ENCODE measurements at places on chromosomes 1 and 21. TPM values are rescaled to one million over a fixed set of nuclear protein-coding genes. Genes with fewer than 3 reads are reported as not detected.

- H3K36me3 ChIP-seq: peaks cover 6% of the 10 kb centered on the region
- DNase-seq: peak; percentile 33
- H3K4me3 ChIP-seq: peak overlapping the region; percentile 93
These were observed 666 bp downstream of the PAFAH2 start for GRCh38 chr1:25996966-25997827.

DNA sequence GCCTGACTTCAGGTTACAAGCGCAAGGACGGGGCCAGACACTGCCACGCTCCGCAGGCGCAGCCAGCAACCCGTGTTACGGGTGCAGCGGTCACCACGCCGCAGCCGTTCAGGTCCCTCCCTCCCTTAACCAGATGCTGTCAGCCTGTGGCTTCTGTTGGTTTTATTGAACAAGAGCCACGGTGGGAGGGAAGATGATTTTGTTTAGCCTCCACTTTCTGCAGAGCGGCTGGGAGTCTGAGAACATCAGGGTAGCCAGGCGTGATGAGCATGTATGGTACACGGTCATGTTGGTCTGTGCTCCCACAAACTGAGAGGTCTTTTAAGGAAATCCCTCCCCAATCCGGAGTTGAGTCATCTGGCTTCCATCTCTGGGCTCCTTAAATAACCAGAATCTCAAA lies 18.5 kb upstream of the ADARB1 start:
- H3K4me1 ChIP-seq: no peaks in the 10 kb centered on the region
- DNase-seq: no peak
- no peak overlapping the region for H3K27ac ChIP-seq
- no peak overlapping the region for H3K4me3 ChIP-seq
- peaks cover 27% of the 10 kb centered on the region for H3K27me3 ChIP-seq

- H3K4me3 ChIP-seq: no peak overlapping the region
- DNase-seq: peak; percentile 20
- peaks cover 35% of the 10 kb centered on the region for H3K36me3 ChIP-seq
- peaks cover 86% of the 10 kb centered on the region for H3K4me1 ChIP-seq
- H3K27ac ChIP-seq: peak overlapping the region; percentile 54
- H3K27me3 ChIP-seq: no peaks in the 10 kb centered on the region
These were observed 64.5 kb downstream of the CD58 start for GRCh38 chr1:116506132-116507004.

- H3K4me1 ChIP-seq: no peaks in the 10 kb centered on the region
- no peak for DNase-seq
- H3K36me3 ChIP-seq: no peaks in the 10 kb centered on the region
- H3K27ac ChIP-seq: no peak overlapping the region
- no peak overlapping the region for H3K4me3 ChIP-seq
These were observed 24.9 kb downstream of the OLFML2B start for GRCh38 chr1:161998811-161999210.

DNA sequence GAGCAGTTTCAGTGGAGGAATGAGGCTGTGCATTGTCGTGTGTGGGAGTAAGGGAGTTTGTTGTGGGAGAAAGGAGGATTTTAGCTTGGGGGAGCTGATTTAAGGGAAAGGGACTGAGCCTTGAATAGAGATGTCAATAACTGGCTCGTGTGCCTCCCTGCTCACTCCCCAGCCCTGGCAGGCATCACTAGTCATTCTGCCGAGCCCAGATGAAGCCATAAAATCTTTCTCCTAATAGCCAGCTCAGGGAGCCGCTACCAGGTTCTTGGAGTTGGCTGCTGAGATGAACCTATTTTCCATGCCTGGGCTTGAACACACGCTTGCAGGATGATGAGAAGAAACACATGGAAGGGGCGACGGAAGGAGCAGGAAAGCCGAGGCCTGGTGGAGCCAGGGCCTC lies 65.0 kb upstream of the POU3F1 start:
- peaks cover 2% of the 10 kb centered on the region for H3K4me1 ChIP-seq
- no peak overlapping the region for H3K4me3 ChIP-seq
- no peak overlapping the region for H3K27ac ChIP-seq

- H3K27me3 ChIP-seq: peaks cover 3% of the 10 kb centered on the region
- H3K4me3 ChIP-seq: no peak overlapping the region
- no peak overlapping the region for H3K27ac ChIP-seq
- DNase-seq: no peak
These were observed 544.7 kb downstream of the NPHP4 start for GRCh38 chr1:5447503-5447960.

- peak; percentile 83 for DNase-seq
- peak overlapping the region; percentile 88 for H3K27ac ChIP-seq
These were observed 14.0 kb upstream of the DISC1 start for GRCh38 chr1:231612393-231613089.

DNA sequence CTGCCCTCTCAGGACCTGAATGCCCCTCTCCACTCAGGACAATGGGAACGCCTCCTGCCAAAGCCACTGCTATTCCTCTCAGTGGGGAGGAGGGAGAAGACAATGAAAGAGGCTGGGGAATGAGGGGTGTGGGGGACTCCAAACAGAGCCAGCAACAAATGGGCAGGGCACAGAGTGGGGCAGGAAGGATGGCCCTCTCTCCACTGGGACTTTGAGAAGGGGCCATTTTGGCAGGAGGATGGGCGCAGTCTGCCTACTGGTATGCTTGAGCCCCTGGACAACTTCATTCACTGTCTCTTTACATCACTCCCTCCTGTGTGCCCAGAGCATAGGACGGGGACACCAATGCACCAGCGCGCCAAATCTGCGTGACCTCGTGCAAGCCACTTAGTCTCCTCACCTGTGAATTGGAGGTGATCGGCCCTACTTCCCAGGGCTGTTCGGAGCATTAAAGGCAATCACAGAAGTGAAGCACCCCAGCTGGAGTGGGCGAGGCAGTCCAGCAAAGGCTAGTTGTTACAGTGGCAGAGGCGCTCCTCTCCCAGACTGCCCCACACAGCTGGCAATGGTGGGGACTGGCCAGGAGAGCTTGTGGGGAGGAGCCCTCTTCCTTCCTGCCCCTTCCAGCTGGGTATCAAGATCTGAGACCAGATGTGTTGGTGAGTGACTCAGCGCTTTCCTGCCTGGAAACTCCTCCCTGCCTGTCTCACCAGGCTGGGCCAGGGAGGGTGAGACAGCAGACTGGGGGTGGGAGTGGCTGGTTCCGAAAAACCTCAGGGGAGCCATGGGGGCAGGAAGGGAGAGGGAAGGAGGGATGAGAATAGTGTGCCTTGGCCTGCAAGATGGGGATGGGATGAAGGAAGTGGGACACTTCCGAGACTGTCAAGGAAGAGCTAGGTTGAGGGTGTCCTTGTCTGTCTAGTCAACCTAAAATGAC lies 22.4 kb upstream of the SYNC start:
- H3K36me3 ChIP-seq: no peaks in the 10 kb centered on the region
- no peak overlapping the region for H3K4me3 ChIP-seq
- H3K4me1 ChIP-seq: peaks cover 14% of the 10 kb centered on the region
- peaks cover 9% of the 10 kb centered on the region for H3K27me3 ChIP-seq
- no peak overlapping the region for H3K27ac ChIP-seq

DNA sequence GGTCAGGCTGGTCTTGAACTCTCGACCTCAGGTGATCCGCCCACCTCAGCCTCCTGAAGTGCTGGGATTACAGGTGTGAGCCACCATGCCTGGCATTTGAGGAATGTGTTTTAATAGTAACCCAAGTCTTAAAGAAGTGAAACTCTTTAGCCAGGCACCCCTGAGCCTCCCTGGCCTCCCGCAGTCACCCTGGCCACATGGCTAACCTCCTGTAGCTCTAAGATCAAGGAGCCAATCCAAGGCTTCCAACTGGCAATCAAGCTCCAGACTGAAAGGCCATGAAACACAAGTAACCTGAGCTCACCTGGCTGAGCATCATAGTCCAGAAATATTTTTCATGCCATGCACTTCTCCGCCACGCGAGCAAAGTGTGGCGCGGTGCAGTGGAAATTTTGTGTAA lies 84.3 kb downstream of the LTN1 start:
- H3K27me3 ChIP-seq: peaks cover 6% of the 10 kb centered on the region
- no peak overlapping the region for H3K4me3 ChIP-seq
- DNase-seq: no peak
- no peak overlapping the region for H3K27ac ChIP-seq

DNA sequence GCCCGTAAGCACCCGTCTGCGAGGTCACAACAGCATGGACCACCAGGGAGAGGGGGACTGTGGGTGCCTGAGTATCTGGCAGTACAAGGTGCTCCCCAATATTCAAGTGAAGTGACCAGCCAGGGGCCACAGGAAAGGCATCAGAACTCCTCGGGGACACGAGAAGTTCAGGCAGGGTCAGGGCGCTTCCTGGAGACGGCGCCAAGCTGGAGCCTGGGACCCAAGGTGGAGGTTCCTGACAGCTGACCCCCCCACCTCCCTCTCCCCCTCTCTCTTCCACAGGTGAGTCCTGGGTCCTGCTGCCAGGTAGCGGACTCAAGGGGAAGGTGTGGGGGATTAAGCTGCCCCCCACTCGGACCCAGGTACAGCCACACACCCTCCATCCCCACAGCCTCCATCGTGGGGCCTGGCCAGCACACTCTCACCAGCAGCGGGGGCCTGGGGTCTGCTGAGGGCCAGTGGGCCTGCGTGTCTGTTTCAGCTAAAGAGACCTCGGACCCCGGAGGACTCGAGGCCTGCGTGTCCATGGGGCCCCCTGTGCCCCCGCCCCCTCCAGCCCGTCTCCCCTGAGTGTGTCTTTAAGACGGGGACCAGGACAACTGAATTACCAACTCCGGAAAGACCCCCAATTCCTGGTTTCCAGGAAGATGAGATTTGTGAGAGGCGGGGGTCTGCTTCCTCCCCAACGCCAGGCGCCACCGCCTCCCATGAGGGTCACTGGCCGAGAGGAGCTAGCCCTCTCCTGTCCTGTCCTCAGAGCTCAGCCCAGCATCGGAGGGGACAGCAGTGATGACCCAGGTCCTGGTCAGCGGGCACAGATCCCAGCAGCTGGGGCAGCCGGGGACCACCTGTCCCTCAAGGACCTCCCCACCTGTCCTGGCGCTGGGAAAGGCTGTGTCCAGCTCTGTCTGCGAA lies 6.2 kb downstream of the TNFRSF18 start:
- H3K27me3 ChIP-seq: no peaks in the 10 kb centered on the region
- peak overlapping the region; percentile 80 for H3K27ac ChIP-seq
- no peak for DNase-seq
- peaks cover 15% of the 10 kb centered on the region for H3K4me1 ChIP-seq

DNA sequence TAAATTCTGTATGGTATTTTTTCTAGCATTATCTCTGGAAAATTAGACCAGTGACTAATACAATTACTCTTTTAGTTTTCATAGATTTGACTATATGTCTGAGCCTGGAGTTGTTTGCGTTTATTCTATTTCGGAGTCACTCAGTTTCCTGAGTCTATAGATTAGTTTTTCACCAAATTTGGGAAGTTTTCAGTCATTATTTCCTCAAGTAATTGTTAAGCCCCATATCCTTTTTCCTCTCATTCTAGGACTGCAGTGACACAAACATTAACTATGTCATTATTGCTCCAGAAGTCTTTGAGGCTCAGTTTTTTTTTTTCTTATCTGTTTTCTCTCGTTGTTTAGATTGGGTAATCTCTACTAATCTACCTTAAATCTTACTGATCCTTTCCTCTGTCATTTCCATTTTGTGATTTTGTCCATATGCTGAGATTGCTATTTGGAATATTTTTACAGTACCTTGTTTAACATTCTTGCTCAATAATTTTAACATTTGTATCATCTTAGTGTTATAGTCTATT lies 886.2 kb downstream of the LTN1 start:
- no peak overlapping the region for H3K4me3 ChIP-seq
- no peaks in the 10 kb centered on the region for H3K27me3 ChIP-seq
- no peak for DNase-seq
- no peaks in the 10 kb centered on the region for H3K4me1 ChIP-seq
- no peaks in the 10 kb centered on the region for H3K36me3 ChIP-seq
- no peak overlapping the region for H3K27ac ChIP-seq

- peaks cover 9% of the 10 kb centered on the region for H3K36me3 ChIP-seq
- no peaks in the 10 kb centered on the region for H3K27me3 ChIP-seq
- H3K4me3 ChIP-seq: no peak overlapping the region
- peak overlapping the region; percentile 1 for H3K27ac ChIP-seq
- H3K4me1 ChIP-seq: peaks cover 72% of the 10 kb centered on the region
These were observed 105.1 kb upstream of the DPH5 start for GRCh38 chr1:101130673-101131072.

GRCh38 chr1:203597331-203598090 lies 29.1 kb upstream of the ATP2B4 start:
- H3K36me3 ChIP-seq: no peaks in the 10 kb centered on the region
- peaks cover 4% of the 10 kb centered on the region for H3K27me3 ChIP-seq
- no peak overlapping the region for H3K27ac ChIP-seq
- H3K4me1 ChIP-seq: peaks cover 36% of the 10 kb centered on the region
- DNase-seq: no peak
- no peak overlapping the region for H3K4me3 ChIP-seq

DNA sequence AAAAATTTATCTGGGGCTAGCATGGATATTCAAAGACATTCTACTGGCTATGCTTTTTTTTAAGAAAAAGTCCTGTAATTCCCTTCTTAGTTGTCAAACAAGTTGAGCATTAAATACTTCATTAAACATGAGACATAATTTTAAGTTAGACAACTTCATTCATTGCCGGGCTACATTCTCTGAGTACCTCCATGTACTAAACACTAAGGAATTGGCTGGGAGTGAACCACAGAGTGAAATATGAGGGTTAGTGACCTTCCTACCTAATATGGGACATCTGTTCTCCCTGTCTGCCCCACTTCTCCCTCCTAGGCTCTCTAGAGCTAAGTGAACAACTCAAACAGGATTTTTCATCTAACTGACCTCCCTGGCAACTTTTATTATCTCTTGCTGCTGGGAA lies 370.4 kb downstream of the VAV3 start:
- H3K4me3 ChIP-seq: no peak overlapping the region
- peaks cover 8% of the 10 kb centered on the region for H3K4me1 ChIP-seq
- H3K27ac ChIP-seq: no peak overlapping the region
- peaks cover 5% of the 10 kb centered on the region for H3K36me3 ChIP-seq

DNA sequence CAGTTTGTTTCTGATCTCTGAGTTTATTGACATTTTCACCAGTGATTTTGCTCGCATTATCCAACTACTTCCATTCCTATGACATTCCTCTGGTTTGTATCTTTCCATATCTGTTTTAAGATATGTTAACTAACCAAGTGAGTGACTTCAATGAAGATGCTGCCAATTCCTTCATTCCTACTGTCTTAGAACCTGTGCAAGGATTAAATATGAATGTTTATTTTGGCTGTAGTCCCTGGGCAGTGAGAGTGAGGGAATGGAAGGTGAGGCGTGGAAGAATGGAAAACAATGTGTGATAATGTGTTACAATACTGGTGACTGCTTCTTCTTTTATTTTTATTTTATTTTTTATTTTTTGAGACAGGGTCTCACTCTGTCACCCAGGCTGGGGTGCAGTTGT lies 183.0 kb downstream of the SDCCAG8 start:
- no peaks in the 10 kb centered on the region for H3K4me1 ChIP-seq
- no peak overlapping the region for H3K27ac ChIP-seq
- no peak for DNase-seq
- H3K36me3 ChIP-seq: no peaks in the 10 kb centered on the region

Gene ARHGAP30
- 281 TPM for total RNA-seq

Gene WDR64
- 0.21 TPM for total RNA-seq

Gene OR2L3
- not detected for total RNA-seq

Gene CFAP126
- total RNA-seq: not detected

Gene CLCNKB
- total RNA-seq: not detected

Gene SLC26A9
- not detected for total RNA-seq

Gene DNASE2B
- not detected for total RNA-seq

Data from activated CD8-positive, alpha-beta T cell treated with anti-CD3 and anti-CD28 coated beads, Interleukin-2, amount 10 ng/mL, durations not matched to agents 7 days and 5 days (primary cell).